ENCODE measurements at places on chromosomes 3 and 15. TPM values are rescaled to one million over a fixed set of nuclear protein-coding genes. Genes with fewer than 3 reads are reported as not detected.

The ENTPD3 gene
- total RNA-seq: 0.26 TPM

The PLSCR4 gene
- 35.6 TPM for total RNA-seq

The MAGEL2 gene
- total RNA-seq: 0.08 TPM

The MUSTN1 gene
- 48.6 TPM for total RNA-seq

The ACTRT3 gene
- total RNA-seq: 2.4 TPM

The CLRN1 gene
- not detected for total RNA-seq

The MNS1 gene
- total RNA-seq: 1.1 TPM

The UROC1 gene
- not detected for total RNA-seq

The LRRC31 gene
- total RNA-seq: not detected

The SLC12A1 gene
- total RNA-seq: not detected

The SCN5A gene
- total RNA-seq: 150 TPM

The P2RY1 gene
- total RNA-seq: 5.3 TPM

The STRIT1 gene
- total RNA-seq: 0.35 TPM

The ACKR2 gene
- total RNA-seq: 2.1 TPM

The KPNA1 gene
- 50.1 TPM for total RNA-seq

The PRSS50 gene
- 0.31 TPM for total RNA-seq

The WDR76 gene
- total RNA-seq: 2.9 TPM

- DNase-seq: no peak
Observed at GRCh38 chr3:129937717-129938116, 36.8 kb upstream of the TRH start.

GRCh38 chr15:87528873-87529272 lies 727.7 kb downstream of the NTRK3 start:
- DNase-seq: no peak

DNA sequence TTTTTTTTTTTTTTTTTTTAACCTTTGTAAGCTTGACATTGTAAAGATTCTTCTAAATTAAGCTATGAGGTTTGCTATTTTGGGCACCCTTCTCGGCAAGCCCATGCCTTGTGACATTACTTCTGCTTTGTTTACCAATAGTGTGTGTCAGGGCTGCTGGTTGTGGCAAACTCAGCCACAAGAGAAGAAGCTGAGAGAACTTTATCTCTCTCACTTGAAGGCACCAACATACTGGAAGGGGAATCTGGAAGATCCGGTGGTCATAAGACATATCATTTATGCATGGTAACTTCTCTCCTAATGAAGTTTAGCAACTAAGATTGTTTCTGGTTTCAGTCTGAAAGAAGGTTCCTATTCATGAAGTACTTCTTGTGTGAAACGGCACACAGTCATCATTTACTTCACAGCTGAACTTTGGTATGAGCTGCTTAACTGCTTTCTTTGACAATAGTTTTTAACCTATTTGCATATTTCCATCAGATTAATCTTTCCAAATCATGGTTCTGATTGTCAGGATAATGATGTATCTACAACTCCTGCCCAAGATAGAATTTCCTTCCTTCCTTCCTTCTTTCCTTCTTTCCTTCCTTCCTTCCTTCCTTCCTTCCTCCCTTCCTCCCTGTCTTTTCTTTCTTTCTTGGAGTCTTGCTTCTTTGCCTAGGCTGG lies 189.3 kb downstream of the NFKBIZ start:
- DNase-seq: no peak

DNA sequence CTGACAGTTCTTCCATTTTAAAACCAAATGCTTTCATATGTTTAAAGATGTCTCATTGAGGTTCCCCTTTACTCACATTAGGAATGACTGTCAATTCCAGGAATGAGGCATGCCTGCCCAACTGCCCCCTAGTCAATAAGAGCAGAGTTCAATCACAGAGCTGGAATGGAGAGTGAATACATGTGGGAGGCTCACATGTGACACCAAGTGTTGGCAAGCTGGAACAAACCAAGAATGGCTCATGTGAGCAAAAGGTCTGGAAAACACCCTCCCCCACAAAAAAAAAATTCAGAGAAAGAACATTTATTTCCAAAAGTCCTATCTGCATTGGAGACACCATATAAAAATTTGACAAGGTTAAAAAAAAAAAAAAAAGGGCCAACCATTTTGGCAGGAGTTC lies 3.7 kb downstream of the PBRM1 start:
- DNase-seq: no peak

GRCh38 chr3:101884776-101885175 lies 35.5 kb downstream of the NFKBIZ start:
- DNase-seq: no peak

DNA sequence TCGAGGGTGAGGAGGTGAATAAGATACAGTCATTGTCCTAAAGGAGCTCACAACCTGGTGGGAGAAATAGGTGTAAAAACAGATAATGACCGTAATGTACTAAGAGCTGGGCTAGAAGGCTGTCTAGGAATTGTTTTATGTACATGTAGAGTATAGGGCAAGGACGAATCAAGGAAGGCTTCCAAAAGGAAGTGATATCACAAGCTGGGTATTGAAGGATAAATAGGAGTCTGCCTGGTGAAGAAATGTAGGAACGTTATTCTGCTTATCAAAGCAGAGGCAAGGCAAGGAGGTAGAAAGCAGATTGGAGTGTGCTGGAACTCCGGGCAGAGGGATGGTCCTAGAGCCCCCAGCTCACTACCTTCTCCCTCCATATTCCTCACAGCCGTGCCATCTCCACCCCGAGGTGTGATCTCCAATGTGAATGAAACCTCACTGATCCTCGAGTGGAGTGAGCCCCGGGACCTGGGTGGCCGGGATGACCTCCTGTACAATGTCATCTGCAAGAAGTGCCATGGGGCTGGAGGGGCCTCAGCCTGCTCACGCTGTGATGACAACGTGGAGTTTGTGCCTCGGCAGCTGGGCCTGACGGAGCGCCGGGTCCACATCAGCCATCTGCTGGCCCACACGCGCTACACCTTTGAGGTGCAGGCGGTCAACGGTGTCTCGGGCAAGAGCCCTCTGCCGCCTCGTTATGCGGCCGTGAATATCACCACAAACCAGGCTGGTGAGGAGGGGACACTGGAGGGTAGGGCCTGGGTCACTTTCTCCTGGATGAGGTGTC lies 15.1 kb downstream of the EPHB3 start:
- peak; percentile 28 for DNase-seq

GRCh38 chr3:44104043-44104442 lies 137.6 kb upstream of the TOPAZ1 start:
- no peak for DNase-seq

GRCh38 chr3:159548675-159549335 lies 439.8 kb upstream of the IL12A start:
- no peak for DNase-seq

GRCh38 chr15:53527996-53528395 lies 231.5 kb downstream of the WDR72 start:
- no peak for DNase-seq

- DNase-seq: no peak
Observed at GRCh38 chr3:101300073-101300472, 20.3 kb downstream of the IMPG2 start.

DNA sequence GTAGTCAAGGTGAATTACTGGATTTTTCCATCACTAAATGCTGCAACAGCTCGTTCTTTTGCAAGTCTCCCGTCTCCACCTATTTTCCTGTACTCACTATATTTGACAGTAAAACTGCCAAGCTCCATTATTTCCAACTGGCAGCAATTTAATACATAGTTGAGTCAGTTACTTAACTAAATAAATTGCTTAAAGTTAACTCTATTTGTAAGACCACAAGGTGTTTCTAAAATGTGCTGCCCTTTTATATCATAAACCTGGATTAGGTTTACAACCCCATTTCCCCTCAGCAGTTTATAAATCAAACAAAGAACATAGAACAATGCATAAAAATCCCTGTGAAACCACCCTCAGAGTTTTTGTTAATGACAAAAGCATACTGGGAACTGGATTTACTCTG lies 211.4 kb upstream of the DPH6 start:
- DNase-seq: no peak

GRCh38 chr3:69212411-69213160 lies 90.2 kb upstream of the LMOD3 start:
- no peak for DNase-seq

- DNase-seq: no peak
Observed at GRCh38 chr15:98949624-98950023, 58.0 kb downstream of the PGPEP1L start.

DNA sequence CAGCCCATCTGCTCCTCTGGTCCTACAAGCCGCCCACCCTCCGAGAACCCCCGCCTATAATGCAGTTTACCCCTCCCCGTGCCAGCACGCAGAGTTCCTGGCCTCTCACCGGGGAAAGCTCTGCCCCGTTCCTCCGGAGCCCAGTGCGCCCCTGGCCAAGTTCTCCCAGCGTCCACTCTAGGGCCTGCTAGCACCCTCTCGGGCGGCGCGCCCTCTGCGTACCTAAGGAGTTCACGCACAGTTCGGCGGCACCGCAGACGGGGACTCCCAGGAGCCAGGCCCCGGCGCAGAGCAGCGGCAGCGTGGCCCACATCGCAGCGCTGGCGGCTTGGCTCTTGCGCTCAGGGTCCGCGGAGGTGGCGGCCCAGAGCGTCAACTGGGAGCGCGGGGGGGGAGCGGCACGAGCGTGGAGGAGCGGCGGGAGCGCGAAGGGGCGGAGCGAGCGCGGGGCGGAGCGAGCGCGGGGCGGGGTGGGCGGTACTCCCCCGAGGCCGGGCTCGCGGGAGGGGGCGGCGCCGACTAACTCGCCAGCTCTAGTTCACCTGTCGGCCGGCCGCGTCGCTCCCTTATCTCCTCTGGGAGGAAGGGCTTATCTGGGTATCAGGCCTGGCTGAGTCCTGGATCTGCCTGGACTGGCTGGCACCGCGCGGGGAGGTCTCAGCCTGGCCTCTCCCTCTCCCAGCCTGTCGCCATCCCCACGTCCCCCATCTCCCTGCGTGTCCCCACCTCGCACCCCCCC lies at the start of gene CTSH:
Gene CTSH, minus strand, starts transcription at position 378 of the 739 bp plus-strand sequence. Its CDS starts 65 bp downstream, at position 313.
- DNase-seq: peak; percentile 93

- no peak for DNase-seq
Observed at GRCh38 chr3:145869958-145870357, 291.0 kb downstream of the PLOD2 start.

GRCh38 chr3:46693892-46694226 lies 380 bp upstream of the ALS2CL start:
- no peak for DNase-seq

GRCh38 chr15:84979651-84980050 lies 2.0 kb upstream of the PDE8A start:
- DNase-seq: peak; percentile 29

DNA sequence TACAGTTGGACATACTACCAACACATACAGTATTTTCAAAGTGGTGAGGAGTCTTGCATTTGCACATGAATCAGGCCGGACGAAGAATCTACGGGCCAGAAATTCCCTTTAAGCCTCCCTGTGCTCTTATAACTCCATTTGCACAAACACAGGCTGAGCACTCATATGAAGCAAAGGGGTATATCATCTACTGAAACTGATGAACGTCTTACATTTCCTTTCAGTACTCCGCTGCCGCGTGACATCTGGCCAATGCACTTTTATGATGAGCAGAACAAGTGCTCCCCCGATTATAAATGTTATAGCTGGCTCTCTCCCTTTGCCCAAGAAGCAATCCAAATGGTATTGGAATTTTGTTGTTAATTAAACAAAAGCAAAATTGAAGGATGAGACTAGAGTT lies 110.3 kb upstream of the ICE2 start:
- no peak for DNase-seq

- DNase-seq: no peak
Observed at GRCh38 chr3:100269410-100270214, 8.8 kb downstream of the TBC1D23 start.

DNA sequence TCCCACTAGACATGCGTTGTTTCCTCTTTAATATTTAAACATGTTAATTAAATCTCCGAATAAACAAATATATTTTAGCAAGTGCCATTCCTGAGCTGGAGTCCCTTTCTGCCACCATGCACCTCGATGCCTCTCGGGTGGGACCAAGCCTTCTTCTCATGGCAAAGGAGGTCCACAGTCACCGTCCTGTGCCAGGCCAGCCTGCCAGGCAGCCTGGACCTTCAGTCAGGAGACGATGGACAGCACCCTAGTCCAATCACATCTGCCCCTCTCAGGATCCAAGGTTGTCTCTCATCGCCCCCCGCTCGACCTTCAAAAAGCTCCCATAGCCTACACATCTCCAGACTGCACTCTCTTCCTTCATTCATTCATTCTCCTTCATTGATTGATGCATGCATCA lies 22.6 kb downstream of the NTRK3 start:
- DNase-seq: no peak

- no peak for DNase-seq
Observed at GRCh38 chr3:170679190-170679589, 93.3 kb upstream of the SLC7A14 start.

GRCh38 chr3:62929771-62930170 lies 54.6 kb upstream of the CADPS start:
- no peak for DNase-seq

Data from right cardiac atrium (tissue), 5 donors.